Astrocyte (in vitro differentiated cells and primary cell): ENCODE measurements at places on chromosomes 2 and 18.

DNA sequence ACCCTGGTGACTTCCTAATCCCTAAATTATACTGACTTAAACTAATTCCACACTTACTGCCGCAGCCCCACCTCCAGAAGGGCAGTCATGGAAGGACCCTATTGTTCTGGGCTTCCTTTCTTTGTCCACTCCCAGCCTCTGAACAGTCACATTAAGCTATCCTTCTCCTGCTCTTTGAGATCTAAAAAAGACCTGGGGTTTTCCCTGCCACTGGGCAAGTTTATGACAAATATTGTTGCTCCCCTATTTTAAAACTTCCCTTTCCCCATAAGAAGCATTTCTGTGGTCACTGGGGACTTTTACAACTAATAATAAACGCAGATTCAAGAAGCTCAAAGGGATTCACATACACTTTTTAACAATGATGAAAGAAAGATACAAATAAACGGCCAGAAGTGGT, 47.2 kb upstream of the XPO1 start:
- DNase-seq = no peak

DNA sequence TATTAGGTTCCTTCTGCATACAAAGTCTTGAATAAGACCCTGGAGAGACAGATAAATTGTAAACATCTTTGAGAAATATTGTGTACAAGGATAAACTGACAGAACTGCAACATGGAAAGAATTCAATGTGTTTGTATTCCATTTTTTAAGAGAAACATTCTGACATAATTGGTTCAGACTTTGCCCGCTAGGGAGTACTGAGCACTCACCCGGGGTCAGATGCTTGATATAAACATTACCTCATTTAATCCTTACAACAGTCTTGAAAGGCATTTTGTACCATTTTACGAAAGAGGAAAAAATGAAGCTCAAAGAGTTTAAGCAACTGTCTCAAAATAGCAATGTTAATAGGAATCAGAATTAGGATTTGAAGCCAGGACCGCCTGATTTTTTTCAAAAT, 416.7 kb upstream of the CRIM1 start:
- DNase-seq = no peak

- DNase-seq = no peak
Measured at GRCh38 chr2:160266037-160266551, 66.0 kb upstream of the ITGB6 start.

GRCh38 chr2:5975401-5975800, 283.2 kb downstream of the SOX11 start:
- no peak for DNase-seq

DNA sequence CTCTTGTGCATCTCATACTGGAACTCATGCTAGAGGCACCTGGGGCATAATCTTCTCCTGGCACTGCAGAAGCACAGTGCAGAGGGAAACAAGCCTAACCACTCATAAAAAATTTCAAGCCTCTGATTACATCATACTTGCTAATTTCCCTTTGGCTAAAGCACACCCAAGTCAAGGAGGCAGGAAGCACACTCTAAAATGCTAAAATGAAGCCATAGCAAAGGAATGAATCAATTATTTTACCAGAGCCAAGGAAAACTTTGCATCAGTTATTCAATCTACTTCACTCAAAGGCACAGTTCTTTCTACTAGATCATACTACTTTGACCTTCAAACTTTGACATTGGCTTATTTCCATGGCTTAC, 79.6 kb upstream of the SPOPL start:
- DNase-seq = peak; percentile 87

DNA sequence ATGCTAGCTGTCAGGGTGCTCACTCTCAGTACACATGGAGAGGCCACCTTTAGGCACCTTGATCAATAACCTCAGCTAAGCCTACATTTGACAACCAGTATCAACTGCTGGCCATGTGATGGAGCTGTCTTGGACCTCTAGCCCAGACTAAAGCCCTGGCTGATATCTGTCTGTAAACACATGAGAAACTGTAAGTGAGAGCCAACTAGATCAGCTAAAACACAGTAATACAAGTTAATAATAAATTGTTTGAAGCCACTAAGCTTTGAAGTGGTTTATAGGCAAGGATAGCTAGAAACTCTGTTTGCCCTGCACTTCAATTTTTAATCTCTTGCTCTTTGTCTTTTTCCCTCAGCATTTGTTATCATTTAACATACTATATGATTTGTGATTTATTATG, 407.1 kb downstream of the SPAG16 start:
- no peak for DNase-seq

DNA sequence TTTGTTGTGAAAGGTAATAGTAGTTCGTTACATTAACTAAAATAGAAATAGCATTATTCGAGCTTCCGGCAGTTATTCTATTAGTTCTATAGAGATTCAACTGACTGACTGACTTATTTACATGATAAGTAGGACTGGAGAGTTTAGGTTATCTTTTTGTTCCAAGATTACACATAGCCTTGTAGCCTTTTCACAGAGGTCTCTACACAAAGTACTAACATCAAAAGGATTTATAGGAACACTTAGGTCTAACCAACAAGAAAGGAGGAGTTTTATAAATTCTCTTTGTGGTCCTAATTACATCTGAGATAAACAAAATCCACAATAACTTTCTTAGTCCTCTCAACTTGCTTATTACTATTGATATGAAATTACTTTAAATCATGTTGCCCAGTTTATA, 62.8 kb downstream of the SOS1 start:
- no peak for DNase-seq

DNA sequence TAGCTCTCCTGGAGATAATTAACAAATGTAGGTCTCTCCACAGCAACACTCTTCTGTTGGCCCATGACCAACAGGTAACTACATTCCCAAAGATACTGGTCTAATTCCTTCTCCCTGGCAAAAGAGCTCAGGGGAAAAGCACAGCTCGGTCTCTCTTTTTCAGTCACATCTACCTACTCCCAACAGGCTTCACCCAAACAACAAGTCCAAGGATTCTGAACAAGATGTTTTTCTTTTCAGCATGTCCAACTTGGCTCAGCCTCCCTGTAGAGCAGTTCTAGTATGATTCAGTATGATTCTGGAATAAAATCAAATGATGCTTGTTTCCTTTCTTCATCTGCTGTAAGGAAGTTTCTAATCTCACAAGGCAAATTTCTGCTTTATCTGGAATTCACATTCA, 1704.8 kb upstream of the PIK3C3 start:
- peak; percentile 2 for DNase-seq

GRCh38 chr2:156787517-156787916, 351.3 kb downstream of the GPD2 start:
- DNase-seq = no peak

DNA sequence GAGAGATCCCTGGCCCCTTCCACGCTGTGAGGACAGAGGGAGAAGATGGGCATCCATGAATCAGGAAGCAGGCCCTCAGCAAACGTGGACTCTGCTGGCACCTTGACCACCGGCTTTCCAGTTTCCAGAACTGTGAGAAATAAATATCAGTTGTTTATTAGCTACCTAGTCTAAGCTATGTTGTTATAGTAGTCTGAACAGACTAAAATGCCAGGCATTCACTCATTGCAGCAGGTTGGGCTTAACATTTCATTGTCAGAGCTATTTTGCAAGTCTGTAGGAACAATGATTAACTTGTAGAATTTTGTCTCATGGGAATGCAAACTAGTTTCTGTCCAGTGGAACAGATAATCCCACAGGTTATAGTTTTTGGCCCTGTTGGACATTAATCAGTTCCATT, 24.8 kb upstream of the TBC1D8 start:
- no peak for DNase-seq

GRCh38 chr18:3511980-3512379, 62.0 kb downstream of the TGIF1 start:
- peak; percentile 67 for DNase-seq

GRCh38 chr2:24454294-24454693, 36.8 kb upstream of the NCOA1 start:
- DNase-seq = peak; percentile 47

DNA sequence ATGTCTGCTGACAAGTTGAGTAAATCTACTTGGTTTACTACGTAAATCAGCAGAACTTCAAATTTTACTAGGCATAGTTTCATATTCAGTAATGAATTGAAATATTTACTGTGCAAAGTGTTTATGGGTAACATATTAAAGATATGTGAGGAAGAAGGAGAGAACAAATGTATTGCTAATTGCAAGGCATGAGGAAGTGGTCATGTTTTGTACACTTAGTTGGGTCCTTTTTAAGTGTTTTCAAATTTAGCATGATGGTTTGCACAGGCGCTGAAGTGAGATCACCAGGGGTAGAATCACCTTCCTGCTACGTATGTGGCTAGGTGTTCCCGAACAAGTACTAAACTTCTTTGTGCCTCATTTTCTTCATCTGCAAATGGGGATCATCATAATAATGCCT, 1534.4 kb downstream of the LRP1B start:
- DNase-seq = no peak

DNA sequence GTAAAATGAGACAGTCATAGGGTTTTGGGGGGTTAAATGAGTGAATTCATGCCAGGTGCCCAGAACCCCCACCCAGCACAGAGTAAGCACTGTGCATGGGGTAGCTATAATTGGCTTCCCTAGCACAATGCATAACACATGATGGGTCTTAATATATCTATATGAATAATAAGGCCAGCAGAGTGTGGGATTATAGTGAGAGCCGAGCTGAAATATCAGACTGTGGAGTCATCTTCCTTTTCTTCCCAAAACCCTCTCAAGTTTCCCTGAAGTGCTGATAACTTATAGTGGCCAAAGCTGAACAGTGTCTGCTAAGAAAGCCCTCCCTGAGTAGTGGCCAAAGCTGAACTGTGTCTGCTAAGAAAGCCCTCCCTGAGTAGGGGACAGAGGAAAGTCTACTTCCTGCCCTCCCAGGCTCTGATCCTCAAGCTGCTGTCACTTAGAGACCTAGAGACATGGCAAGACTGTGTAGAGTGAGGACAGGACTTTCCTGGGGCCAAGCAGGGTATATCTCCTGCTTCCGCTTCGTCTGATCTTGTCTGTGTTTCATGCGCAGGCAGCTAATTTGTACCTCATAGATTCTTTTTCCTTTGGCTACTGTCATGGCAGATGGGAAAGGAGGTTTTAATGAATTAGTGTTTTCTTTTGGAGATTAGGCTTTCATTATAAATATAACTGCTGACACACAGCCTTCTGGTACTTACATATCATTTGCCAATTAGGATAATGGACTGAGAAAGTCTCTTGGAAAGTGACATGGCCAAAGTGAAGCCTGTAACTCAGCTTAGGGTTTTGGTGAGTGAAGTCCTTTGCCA, 94.9 kb downstream of the FHOD3 start:
- peak; percentile 49 for DNase-seq

DNA sequence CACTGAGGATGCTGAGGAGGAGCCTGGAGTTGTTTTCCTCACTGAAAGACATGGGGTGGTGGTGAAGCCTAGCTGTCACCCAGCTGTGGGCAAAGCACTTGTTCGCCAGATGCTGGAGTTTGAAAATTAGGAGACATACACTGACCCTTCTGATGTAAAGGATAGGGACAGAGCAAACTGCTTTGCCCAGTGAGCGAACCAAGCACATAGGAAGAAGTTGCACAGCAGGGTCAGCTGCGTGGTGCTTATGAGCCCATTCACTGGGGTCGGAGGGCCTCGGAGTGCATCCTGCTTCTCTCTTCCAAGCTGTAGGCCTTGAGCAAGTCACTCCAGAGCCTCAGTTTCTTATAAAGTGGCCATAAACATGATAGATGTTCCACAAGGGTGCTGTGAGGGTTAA, 50.9 kb downstream of the HK2 start:
- no peak for DNase-seq

- DNase-seq = no peak
Measured at GRCh38 chr2:132747046-132747445, 77.0 kb upstream of the LYPD1 start.

- DNase-seq = no peak
Measured at GRCh38 chr18:78813936-78814710, 165.5 kb upstream of the SALL3 start.

- peak; percentile 58 for DNase-seq
Measured at GRCh38 chr18:12608301-12608700, 49.6 kb downstream of the SPIRE1 start.

- no peak for DNase-seq
Measured at GRCh38 chr2:208354964-208355381, 51.6 kb upstream of the PTH2R start.

DNA sequence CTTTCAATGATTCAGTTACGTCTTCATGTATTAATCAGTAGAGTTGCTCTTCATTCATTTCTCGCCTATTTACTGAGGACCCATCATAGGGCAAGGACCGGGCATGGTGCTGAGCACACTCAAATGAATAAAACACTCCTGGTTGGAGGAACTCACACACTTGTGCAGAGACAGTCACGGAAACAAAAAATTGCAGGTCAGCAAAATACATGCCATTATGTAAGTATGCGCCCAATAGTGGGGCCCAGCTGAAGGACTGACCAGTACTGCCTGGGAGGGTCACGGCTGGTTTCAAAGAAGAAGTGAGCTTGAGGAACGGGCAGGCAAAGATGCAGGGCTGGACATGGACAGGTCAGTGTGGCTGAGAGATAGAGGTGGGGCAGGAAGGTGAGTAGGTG, 102.9 kb downstream of the DDX1 start:
- DNase-seq = no peak

DNA sequence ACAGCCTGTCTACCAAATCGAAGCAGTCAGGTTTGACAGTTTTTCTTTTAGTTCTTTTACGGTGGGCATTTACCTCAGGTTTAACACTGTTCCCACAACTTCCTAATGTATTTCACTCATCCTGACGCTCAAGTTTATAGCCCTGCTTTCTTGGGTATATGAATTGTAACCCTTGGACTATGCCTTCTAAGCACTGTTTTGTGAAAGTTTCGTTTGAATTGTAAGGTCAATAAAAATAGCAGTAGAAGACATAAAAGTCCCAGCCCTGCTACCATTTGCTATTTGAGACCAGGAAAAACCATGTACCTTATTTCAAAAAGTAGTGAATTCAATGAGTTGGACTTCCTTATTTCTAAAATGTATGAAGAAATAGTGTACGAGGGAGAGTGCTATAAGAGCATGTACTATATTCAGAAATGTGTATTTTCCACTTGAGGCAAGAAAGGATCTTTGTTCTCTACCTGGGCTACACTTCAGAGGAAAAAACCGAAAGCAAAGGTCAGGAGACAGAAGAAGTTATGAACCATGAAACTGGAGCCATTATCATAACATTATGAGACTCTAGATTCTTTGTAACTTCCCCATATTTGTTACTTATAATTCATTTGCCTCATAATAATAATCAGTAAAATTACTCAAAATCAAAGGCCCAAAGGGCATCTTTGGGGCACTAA, 1.9 kb upstream of the ZC3H15 start:
- no peak for DNase-seq

DNA sequence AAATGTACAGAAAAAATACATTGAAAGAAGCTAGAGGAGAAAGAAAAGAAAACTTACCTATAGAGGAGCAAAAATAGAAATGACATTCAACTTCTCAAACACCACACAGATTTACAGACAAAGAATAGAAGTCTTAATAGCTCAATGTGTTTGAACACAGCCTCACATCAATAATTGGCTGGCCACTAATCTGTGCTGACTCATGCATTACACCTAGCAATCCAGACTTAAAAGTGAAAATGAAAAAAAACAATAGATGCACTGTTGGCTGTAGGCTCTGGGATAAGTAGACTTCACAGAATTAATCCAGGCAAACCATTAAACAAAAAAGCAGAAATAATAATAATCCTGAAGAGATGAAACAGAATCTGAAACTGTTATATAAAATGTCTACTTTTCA, 961.3 kb upstream of the CELF4 start:
- no peak for DNase-seq

GRCh38 chr2:119746836-119747686, 12.7 kb upstream of the PTPN4 start:
- DNase-seq = no peak
